CD4-positive, alpha-beta T cell (primary cell): ENCODE measurements at places on chromosomes 5 and 9. TPM values are rescaled to one million over a fixed set of nuclear protein-coding genes. Genes with fewer than 3 reads are reported as not detected.

ANGPTL2 gene
- not detected for total RNA-seq

COL27A1 gene
- total RNA-seq = 1.2 TPM

LCN15 gene
- not detected for total RNA-seq

MTRR gene
- 74.6 TPM for total RNA-seq

ZMYND19 gene
- total RNA-seq = 11.3 TPM

NADK2 gene
- total RNA-seq = 13.3 TPM

ADAMTS19 gene
- total RNA-seq = not detected

CCL28 gene
- 20.6 TPM for total RNA-seq

BTNL8 gene
- total RNA-seq = not detected

AQP7 gene
- 0.25 TPM for total RNA-seq

SPATA31E1 gene
- total RNA-seq = not detected
